ENCODE measurements at places on chromosomes 12 and 14.
A peak's percentile ranks its signal among the peaks of the same experiment; 100 is the strongest.

DNA sequence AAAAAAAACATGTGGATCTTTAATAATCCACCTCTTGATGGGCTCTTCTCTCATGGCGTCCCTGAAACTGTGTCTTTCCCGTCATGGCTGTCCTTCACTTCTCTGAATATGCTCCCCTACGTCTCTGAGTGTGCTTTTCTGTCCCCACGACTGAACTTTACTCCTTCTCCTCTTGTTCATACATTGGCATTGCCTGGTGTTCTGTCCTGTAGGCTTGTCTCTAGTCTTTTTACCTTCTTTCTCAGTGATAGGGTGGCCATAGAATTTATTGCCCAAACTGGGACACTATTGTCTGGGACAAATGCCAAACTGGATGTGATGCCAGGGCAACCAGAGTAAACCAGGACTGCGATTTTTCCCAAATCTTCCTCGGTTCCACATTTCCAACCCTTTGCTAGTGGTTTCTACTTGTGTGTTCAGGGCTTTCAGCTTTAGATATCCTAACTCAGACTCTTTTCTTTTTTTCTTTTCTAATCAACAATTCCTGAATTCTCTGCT, 202.2 kb downstream of the ATP23 start:
- no peak for DNase-seq

DNA sequence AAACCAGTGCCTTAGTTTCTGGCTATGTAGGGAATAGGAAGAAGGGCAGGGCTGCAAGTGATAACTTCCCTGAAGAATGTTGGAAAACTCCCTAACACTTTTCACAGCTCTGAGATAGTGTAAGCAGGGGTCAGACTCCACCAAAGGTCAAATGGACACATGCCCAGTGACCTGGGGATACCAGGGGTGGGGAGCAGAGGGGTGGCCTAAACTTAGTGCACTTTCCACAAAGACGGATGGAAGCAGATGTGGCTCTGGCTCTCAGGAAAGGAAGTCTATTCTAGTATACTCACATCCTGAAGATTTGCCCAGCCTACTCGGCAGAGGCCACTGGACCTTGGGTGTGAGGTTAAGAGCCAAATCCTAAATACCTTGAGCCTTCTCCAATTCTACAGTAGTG, 285.8 kb downstream of the NUAK1 start:
- no peak for DNase-seq

DNA sequence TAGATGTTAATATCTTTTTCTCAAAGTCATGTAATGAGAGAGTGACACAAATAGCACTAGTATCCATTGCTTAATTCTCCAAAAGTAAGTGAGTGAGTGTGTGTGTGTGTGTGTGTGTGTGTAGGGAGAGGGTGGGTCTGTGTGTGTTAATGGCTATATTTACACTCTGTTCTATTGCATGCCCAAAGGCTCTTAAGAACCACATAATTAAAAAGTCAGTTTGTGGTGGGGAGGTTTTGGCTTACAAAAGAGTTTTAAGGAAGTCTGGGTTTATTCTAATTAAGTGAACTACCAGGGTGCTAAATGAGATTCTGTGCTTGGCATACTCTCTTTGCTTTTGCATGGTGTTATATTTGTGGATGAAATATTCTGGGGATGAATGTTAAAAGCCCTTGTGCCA, 1897.6 kb upstream of the FLRT2 start:
- peak; percentile 57 for DNase-seq

- peak; percentile 67 for DNase-seq
These were observed 6.9 kb downstream of the PABPN1 start for GRCh38 chr14:23327947-23328744.

DNA sequence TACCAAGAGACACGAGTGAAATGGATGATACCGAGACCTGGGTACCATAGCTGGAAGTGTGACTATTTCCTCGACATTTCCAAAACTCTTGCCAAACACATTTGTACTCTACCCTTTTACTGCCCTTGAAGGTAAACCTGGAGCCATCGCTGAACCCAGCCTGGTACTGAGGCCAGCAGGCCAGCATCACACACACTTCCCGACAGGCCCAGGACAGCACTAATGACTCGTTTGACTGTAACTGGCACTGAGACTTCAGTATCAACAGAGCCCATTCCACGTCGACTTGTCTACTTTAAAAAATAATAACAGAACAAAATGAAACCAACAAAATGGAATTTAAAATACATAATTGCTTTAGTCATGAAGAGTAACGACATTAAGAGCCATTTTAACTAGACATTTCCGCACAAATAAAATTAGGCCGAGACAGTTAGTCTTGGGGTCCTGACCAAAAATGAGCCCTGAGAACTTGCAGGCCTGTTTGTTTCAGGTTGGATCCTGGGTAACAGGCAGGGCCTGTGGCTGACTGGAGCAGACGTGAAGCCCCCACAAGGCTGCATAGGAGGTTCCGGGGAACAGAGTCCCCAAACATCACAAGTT, 94.3 kb downstream of the RIMBP2 start:
- no peak for DNase-seq

- no peak for DNase-seq
These were observed 102.1 kb downstream of the KCNH5 start for GRCh38 chr14:62943202-62943601.

DNA sequence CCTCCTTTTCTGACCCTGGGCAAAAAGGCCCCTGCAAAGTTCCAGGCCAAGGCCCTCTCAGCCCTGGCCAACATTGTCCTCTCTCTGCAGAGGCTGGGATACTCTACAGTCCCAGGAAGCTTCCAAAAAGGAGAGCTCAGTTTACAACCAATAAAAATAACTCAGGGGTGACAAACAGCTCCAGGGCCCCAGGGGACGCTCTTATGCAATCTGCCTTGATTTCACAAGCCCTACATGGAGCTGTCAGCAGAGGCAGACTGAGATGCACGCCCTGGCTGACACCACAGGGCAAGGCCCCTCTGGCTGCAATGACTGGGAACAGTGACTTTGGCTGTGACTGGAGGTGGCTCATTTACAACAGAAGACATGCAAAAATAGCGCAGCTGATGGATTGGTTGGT, 129.0 kb upstream of the MED13L start:
- peak; percentile 82 for DNase-seq

- no peak for DNase-seq
These were observed 11.7 kb upstream of the PLA2G1B start for GRCh38 chr12:120339256-120339655.

GRCh38 chr14:50658203-50658602, 9.9 kb downstream of the SAV1 start:
- no peak for DNase-seq

GRCh38 chr14:72680853-72681640, 212.9 kb downstream of the DPF3 start:
- no peak for DNase-seq

GRCh38 chr12:4744709-4745108, 24.5 kb downstream of the GALNT8 start:
- DNase-seq, result no peak

DNA sequence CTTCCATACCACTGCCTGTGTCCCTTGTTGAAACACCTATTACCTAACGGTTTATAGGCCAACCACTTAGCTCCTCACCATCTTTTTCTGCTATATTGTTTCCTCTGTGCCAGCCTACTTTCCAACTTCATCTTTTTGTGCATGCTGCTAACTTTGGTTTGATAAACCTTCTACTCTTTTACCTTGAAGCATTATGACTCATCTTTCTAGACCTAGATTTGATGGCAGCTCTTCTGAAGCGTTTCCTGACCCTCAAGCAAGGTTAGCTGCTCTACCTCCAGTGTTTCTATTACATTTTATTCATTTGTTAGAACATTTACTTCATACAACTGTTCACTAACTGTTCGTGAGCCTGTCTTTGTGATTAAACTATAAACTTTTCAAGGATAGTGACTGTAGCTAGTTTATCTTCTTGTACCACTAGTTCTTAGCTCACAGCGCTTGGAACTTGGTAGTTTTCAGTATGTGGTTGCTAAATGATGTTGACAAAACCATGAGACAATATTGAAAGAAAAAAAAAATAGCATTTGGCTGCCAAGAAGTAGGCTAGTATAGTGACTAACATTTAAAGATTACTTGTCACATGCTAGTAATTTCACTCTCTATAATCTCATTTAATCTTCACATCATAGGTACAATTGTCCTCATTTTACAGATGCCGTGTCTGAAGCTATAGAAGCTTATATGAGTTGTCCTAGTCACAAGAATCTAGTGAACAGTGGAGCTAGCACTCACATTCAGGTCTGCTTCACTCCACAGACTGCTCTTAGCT, 79.5 kb downstream of the APAF1 start:
- DNase-seq, result no peak

DNA sequence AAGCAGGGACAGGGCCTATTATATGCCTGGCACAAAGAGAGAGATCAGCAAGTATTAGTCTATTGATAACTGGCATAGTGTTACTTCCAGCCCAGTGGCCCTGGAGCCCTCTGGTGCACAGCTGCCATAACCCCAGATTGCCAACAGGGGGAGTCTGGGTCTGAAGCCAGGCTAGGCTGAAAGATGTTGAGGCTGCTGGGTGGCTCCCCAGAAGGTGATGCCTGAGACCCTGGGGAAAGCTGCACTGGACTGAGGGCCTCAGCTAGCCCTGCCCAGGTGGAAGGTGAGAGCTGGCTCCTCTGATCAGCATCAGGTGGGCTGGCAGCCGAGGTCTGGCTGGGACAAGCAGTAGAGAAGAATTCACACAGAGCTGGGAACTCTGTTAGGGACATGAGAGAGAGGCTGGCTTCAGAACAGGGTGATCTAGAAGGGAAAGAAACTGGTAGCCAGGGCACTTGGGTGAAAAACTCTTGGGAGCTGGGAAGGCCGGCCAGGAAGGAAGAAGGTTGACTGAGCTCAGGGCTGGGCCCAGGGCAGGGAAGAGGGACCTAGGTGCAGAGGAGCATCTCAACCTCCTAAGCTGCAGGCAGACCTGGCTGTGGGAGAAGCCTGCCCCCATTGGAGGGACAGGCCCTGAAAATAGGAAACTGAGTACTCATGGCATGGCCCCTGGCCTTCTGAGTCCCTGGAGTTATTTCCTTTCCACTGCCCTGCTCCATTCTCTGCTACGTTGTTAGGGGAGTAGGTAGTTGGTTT, 3.9 kb downstream of the GZMH start:
- DNase-seq, result peak; percentile 35

- DNase-seq, result no peak
These were observed 187.4 kb downstream of the TTC7B start for GRCh38 chr14:90628825-90629224.

DNA sequence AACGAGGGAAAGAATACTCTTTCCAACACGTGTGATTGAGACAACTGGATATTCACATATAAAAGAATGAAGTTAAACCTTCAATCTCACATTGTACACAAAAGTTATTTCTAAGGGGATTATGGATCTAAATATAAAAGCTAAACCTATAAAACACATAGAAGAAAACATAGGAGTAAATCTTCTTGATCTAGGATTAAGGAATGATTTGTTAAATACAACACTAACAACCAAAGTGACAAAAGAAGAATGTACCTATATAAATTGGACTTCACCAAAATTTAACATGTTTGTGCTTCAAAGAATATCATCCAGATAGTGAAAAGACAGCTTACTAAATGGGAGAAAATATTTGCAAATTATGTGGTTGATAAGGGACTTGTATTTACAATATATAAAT, 36.9 kb upstream of the DLGAP5 start:
- no peak for DNase-seq

DNA sequence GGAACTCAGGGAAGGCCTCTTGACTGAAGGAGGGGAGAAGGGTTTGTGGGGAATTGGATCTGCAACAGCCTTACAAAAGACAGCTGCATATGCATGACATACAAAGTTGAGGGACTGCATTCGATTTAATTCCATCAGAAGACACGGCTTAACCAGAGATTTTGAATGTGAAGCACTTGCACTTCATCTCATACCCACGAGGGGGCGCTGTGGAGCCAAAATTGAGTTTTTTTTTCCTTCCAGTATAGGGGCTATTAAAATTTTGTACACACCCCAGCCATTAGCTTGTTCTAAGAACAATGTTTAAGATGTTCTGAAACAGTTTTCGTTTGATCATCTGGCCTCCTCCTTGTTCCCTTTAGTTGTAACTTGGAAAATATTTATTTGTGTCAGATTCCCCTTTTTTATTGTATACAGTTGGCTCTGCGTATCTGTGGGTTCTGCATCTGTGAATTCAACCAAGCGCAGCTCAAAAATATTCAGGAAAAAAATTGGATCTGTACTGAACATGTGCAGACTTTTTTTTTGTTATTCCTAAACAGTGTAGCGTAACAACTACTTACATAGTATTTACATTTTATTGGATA, 1.6 kb downstream of the SUDS3 start:
- DNase-seq, result peak; percentile 86

- DNase-seq, result no peak
These were observed 32.7 kb upstream of the SELPLG start for GRCh38 chr12:108666401-108666881.

GRCh38 chr14:85444635-85445034, 85.3 kb upstream of the FLRT2 start:
- peak; percentile 36 for DNase-seq

GRCh38 chr14:88225721-88226120, 97.3 kb downstream of the KCNK10 start:
- DNase-seq, result no peak

DNA sequence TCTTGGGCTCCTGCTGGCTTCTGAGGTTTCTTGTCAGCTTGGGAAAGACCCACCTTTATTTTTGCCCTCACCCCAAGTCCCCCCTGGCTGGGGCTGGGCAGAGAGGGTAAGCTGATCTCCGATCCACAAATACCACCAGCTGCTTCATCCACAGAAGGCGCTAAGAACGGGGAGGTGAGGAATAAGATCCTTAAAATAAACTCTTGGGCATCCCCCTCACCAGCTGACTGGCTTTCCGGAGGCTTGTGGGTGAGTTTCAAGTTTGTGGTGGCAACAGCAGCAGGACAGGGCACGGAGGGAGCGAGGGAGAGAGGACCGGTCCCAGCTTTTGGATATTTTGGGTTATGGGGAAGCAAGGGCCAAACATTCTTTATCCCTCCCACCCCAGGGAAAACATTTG, 20.8 kb upstream of the HSPB8 start:
- DNase-seq, result no peak

DNA sequence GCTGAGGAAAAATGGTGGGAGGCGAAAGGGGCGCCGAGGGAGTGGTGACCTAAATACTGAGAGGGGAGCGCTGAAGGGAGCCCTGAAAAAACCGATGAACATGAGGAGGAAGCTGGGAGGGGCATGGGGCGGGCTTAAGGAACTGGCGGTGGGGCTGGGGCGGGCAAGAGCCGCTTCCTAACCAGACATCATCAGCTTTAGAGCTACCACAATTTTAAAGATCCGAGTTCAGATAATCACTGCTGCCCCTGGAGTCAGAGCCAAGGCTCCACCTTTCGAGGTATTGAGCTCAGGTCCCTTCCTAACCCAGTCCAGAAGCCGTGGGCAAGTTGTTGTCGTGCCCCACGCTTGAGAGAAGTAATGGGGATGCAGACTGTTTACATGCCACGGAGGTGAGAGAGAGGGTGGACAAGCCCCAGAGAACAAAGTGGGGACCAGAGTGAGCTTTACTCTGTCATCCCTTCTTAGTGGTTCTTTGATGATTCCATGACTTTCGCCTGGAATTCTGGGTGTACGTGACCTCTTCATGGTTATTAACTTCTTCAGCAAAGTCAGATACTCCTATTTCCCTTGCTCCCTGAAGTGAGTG, 393 bp downstream of the ORMDL2 start:
- DNase-seq, result no peak

Measured in KBM-7 (cell line).